ENCODE measurements at places on chromosomes 5 and 9.

- DNase-seq, result no peak
- H3K36me3 ChIP-seq, result no peaks in the 10 kb centered on the region
- no peak overlapping the region for H3K27ac ChIP-seq
Measured at GRCh38 chr5:53165431-53166182, 56.0 kb upstream of the MOCS2 start.

DNA sequence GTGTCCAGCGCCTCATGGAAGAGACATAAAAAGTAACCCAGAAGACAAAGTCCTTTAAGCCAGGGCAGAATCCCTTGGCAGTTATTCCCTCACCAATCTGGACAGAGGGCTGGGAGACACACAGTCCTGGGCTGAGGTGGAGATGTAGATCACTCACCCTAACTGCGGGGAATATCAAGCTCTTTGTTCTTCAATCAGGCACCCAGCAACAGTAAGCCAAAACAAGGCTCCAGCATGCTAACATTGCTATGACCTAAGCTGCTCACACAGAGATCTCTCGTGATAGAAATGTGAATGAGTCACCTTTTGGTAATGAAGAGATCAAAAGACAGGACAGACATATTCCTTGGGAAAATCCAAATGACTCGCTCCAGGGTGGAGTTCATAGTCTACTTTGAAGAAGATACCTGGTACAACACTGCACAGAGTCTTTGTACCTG, 101.3 kb downstream of the FBN2 start:
- no peak overlapping the region for H3K4me3 ChIP-seq
- no peak overlapping the region for H3K27ac ChIP-seq
- no peak for DNase-seq
- H3K27me3 ChIP-seq, result no peaks in the 10 kb centered on the region
- H3K4me1 ChIP-seq, result no peaks in the 10 kb centered on the region

GRCh38 chr5:178423901-178424809, 166.0 kb downstream of the COL23A1 start:
- H3K4me3 ChIP-seq, result no peak overlapping the region
- no peaks in the 10 kb centered on the region for H3K36me3 ChIP-seq
- DNase-seq, result no peak
- H3K27me3 ChIP-seq, result no peaks in the 10 kb centered on the region
- no peak overlapping the region for H3K27ac ChIP-seq

- H3K4me1 ChIP-seq, result no peaks in the 10 kb centered on the region
- DNase-seq, result no peak
- H3K36me3 ChIP-seq, result no peaks in the 10 kb centered on the region
- no peak overlapping the region for H3K27ac ChIP-seq
Measured at GRCh38 chr5:1247811-1248210, 22.6 kb downstream of the SLC6A18 start.

DNA sequence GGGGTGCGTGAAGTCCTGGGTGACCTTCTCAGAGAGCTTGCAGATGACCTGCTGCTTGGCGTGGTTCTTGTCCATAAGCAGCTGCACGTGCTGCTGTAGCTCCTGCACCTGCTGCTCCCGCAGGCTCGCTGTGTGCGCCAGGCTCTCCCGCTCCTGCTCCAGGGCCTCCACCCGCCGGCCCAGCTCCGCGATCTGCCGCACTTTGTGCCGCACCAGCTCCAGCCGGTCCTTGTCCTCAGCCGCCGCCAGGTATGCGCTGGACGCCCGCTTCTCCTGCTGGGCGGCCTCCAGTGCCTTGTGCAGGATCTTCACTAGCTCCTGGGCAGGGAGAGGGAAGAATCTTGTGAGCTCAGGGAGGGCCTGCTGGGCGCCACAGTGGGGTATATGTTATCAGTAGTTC, 28.5 kb upstream of the CORO2A start:
- 0 out of 2 replicates have a peak overlapping the region, but pooled peaks have one; percentile 98 for H3K27ac ChIP-seq
- H3K36me3 ChIP-seq, result peaks cover 17% of the 10 kb centered on the region
- DNase-seq, result no peak
- peaks cover 34% of the 10 kb centered on the region for H3K4me1 ChIP-seq
- no peaks in the 10 kb centered on the region for H3K27me3 ChIP-seq
- no peak overlapping the region for H3K4me3 ChIP-seq

DNA sequence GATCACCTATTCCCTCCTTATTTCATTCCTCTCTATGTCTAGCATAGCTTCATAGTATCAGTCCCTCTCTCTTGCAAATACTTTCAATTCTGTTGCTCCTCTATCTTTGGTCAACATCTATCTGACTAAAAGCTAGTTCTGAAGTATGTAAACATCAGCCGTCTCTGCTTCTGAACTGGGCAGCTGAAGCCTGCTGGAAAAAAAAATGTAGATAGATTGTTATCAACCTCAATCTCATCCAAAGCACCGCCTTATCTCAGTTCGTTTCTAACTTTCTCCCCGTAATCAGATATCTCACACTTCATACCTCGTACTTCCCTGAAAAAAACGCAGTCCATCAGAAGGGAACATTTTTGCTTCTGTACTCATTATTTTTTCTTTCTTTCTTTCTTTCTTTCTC, 4.5 kb upstream of the SEMA6A start:
- no peak overlapping the region for H3K27ac ChIP-seq
- no peak for DNase-seq
- no peak overlapping the region for H3K4me3 ChIP-seq
- peaks cover 18% of the 10 kb centered on the region for H3K4me1 ChIP-seq
- no peaks in the 10 kb centered on the region for H3K36me3 ChIP-seq
- peaks cover 27% of the 10 kb centered on the region for H3K27me3 ChIP-seq
